ENCODE measurements at places on chromosomes 11 and 22. TPM values are rescaled to one million over a fixed set of nuclear protein-coding genes. Genes with fewer than 3 reads are reported as not detected.

- DNase-seq = no peak
Observed at GRCh38 chr11:9016916-9017642, 13.3 kb upstream of the NRIP3 start.

GRCh38 chr11:93871526-93871925, 21.1 kb upstream of the VSTM5 start:
- no peak for DNase-seq

DNA sequence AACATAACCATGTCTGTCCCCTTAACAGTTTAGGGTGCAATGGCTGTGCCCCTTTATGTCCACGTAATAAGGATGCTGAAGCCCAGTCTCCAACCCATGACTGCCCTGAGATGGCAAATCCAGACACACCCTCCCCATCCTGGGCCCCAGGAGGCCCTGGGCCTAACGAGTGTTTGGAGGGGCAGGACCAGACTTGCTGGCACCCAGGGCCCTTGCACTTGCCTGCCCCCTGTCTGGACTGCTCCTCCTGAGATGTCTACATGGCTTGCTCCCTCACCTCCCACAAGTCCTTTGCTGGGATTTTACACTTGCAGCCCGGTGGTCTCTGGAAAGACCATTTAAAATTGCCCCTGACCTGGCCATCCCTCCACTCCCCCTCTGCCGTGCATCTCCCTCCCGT, 132.2 kb upstream of the NECTIN1 start:
- DNase-seq = no peak

DNA sequence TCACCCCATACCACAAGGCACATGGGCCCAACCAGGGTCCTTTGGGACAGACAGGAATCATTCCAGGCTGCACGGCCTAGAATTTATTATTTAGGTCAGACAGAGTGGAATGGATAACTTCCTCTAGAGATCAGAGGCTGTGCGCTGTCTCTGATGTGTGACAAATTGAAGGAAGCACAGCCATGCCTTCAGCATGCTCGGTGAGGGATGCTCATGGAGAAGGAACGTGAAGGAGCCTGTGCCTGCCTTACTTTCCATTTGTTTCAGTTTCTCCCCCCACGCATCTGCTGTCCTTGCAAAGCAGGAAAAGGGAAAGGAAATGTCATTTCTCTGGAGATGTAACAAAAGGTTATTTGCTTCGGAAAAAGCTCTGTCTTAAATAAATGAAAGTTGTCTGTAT, 644.1 kb downstream of the OPCML start:
- no peak for DNase-seq

DNA sequence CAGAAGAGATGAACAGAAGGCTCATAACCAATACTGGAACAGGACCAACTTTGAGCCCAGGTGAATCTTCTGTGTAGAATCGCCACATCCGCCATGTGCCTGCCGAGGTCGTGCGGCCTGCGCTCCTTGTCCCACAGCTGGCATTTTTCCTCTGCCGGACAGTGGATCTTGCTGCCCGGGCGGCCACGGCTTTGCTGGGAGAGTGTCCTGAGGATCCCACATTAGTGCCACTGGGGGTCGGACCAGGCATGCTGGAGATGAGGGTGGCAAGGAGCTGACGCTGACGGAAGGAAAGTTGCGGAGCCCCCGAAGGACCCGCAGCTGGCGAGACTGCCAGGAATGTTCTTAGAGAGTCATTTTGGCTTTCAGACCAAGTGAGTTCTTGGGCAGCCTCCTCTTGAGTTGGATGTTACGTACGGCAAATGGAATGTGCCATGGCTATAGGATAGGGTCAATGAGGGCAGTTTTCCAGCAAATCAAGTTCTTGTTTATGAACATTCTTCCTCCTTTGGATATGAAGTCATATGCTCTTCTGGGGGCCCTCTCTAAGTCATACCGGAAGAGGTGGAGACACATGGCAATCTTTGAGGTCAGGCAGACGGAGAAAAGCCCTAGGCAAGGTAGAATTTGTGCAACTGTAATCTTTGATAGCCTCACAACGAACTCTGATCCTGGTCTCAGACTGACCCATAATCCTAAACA, 57.4 kb upstream of the NUP160 start:
- DNase-seq = no peak

GRCh38 chr11:75796091-75796435, 18.9 kb upstream of the UVRAG start:
- DNase-seq = no peak

- DNase-seq = no peak
Observed at GRCh38 chr11:72336163-72336562, 92.2 kb upstream of the PHOX2A start.

GRCh38 chr11:100546714-100547113, 140.4 kb upstream of the ARHGAP42 start:
- no peak for DNase-seq

- no peak for DNase-seq
Observed at GRCh38 chr11:9573775-9574621, 528 bp downstream of the WEE1 start.

DNA sequence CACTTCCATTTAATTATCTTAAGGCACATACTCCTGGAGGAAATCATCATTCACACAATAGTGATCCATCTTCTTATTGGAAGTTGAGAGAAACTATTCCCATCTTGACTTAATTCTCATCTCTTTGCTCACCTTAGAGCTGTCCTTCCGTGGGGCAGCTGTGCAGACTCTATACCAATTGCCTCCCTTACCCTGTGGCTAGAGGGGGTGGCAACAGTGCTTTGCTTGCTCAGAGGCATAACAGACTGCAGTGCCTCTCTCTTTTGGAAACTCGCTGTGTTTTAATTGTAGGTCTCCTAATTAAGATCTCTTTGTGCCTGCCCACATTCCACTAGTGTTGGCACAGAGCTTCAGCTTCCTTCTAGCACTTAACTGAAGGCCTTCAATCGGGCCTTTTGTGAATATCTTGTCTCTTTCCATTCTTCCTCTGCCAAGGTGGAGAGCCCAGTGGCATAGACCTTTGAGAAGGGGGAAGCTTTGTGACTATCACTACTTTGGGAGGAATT, 5.5 kb downstream of the KMT2A start:
- no peak for DNase-seq

- DNase-seq = no peak
Observed at GRCh38 chr11:67691149-67691548, 16.7 kb upstream of the ALDH3B2 start.

GRCh38 chr11:117815262-117815803, 9.2 kb downstream of the FXYD2 start:
- DNase-seq = peak; percentile 79

- no peak for DNase-seq
Observed at GRCh38 chr11:63918507-63919191, 1.7 kb upstream of the RCOR2 start.

DNA sequence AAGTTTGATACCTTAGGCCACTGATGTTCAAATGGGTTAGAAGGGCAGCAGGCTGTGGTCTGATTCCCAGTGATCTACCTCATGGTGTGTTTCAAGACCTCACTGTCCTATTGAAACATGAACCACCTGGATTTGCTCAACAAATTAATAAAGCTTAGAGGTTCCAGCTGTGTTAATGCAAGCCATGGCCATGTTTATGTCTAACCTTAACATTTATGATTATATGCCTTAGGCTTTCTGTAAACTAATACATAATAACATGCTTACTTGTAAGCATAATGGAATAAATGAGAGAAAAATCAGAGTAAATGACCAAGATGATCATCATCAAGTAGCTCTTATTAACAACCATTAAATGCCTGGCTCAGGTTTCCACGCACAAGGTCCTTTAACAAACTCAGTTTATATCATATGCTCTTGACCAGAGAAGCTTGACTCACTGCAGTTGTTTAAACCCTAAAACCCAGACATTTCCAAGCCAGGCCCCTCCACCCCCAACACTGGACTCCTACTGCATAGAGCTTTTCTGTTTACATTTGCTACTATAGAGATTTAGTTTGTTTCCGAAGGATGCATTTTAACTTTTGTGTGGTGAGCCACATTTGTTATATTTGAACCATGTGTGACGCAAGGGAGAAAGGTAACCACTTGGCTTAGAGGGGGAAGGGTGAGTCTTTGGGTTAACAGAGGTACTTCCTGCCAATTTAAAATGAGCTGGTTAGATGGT, 43.7 kb downstream of the KREMEN1 start:
- DNase-seq = no peak

GRCh38 chr22:43226377-43227238, 39.7 kb upstream of the TTLL12 start:
- DNase-seq = no peak

DNA sequence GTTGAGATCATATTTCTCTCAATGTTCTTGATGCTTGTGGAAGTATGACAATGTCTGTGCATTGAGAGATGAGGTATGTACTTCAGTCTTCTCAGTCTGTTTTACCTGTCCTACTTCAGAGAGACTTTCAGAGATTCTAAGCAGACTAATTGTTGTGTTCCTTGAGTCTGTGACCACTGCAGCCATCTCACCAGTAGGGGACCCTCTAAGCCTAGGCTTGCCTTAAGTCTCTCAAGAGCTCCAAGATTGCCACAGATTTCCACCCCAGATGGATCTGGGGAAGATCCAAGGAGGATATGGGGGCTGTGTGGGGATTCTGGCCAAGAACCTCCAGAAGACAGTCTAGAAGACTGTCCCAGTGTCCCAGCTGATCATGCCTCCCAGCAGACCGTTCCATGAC, 179.9 kb upstream of the PLET1 start:
- DNase-seq = no peak

GRCh38 chr11:129213261-129213660, 21.1 kb upstream of the ARHGAP32 start:
- no peak for DNase-seq

GRCh38 chr11:119493712-119494111, 70.7 kb upstream of the THY1 start:
- DNase-seq = no peak

DNA sequence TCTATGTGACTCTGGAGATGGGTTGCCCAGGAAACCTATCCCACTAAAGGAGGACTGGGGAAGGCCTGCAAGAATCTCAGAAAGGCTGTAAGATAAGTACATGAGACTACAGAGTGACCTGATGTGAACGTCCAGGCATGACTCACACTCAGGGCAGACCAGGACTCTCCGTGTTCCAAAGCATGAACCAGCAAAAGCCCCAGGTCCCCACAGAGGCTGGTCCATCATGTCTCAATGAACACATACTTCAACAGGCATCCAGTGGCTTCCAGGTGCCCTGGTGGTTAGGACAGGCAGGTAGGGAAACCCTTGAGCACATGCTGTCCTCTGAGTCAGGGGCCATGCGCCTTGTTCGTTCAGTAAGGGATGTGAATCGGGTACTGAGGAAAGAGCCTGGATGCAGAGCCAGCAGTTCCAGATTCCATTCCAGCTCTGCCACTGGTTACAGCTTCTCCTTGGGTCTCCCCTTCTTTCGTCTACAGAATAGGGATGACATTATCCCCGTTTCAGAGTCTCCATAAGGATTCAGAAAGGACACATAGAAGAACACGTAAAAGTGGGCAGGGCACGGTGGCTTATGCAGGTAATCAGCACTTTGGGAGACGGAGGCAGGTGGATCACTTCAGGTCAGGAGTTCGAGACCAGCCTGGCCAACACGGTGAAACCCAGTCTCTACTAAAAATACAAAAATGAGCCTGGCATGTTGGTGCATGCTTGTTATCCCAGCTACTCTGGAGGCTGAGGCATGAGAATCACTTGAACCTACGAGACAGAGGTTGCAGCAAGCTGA, 129.0 kb upstream of the TEAD1 start:
- DNase-seq = no peak

GRCh38 chr11:65858681-65859087, 704 bp upstream of the CFL1 start:
- peak; percentile 23 for DNase-seq

DNA sequence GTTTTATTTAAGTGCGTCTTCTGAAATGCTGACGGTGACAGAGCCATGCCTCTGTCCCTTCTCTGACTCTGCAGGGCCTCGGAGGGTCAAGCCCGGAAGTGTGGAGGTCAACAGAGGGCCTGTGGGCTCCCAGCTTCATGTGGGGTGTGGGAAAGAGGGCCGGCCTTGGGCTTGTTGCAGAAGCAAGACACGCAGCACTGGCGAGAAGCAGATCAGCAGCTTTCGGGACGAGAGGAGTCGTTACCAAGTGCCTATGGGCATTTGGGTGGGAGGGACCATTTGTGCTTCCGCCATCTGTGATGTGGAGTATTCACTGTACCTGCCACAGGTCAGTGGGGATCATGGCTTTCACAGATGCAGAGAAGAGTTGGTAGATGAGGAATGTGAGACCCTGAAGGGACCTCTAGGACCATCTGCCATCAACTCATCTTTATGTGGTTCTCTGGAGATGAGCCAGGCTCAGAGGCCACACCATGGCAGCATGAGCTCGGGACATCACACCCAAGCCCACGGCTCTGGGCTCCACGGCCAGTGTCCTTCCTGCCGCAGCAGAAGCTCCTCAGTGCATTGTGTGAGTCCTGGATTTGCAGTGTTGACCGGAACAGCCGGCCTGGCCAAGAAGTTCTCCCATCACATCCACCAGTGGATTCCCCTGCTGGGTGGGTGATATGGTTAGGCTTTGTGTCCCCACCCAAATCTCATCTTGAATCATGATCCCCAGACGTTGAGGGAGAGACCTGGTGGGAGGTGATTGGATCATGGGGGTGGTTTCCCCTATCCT, 590.7 kb downstream of the TBC1D22A start:
- no peak for DNase-seq

DNA sequence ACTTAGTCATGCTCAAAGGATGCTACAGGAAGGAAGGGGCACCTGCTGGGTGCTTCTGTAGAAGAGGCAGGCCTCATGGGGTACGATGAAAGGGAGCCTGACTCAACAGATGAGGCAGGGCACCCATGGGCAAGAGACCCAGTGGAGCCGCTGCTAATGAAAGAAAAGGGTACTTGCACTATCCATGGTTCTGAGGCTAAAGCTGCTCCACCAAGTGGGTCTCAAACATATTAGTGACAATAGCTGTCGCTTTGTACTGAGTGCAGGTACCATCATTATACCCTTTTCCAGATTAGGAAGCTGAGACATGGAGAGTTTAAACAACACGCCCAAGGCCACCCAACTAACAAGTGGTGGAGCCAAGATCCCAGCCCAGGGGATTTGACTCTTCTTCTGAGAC, 127.5 kb upstream of the SERPIND1 start:
- no peak for DNase-seq

RIBC2 gene
- not detected for total RNA-seq

TMEM191B gene
- 3.4 TPM for total RNA-seq

APOA1 gene
- 0.75 TPM for total RNA-seq

PRG3 gene
- total RNA-seq = not detected

MYO18B gene
- total RNA-seq = 0.19 TPM

ARHGAP42 gene
- not detected for total RNA-seq

TEAD1 gene
- total RNA-seq = 0.52 TPM

LRRC4C gene
- total RNA-seq = not detected

MPPED2 gene
- not detected for total RNA-seq

CYP2D6 gene
- 8.8 TPM for total RNA-seq

SUSD2 gene
- total RNA-seq = 0.44 TPM

SPDYC gene
- not detected for total RNA-seq

SCGB2A2 gene
- total RNA-seq = not detected

All from CD4-positive, alpha-beta memory T cell (primary cell).